ENCODE measurements at places on chromosomes 5 and 9. TPM values are rescaled to one million over a fixed set of nuclear protein-coding genes. Genes with fewer than 3 reads are reported as not detected.

DNA sequence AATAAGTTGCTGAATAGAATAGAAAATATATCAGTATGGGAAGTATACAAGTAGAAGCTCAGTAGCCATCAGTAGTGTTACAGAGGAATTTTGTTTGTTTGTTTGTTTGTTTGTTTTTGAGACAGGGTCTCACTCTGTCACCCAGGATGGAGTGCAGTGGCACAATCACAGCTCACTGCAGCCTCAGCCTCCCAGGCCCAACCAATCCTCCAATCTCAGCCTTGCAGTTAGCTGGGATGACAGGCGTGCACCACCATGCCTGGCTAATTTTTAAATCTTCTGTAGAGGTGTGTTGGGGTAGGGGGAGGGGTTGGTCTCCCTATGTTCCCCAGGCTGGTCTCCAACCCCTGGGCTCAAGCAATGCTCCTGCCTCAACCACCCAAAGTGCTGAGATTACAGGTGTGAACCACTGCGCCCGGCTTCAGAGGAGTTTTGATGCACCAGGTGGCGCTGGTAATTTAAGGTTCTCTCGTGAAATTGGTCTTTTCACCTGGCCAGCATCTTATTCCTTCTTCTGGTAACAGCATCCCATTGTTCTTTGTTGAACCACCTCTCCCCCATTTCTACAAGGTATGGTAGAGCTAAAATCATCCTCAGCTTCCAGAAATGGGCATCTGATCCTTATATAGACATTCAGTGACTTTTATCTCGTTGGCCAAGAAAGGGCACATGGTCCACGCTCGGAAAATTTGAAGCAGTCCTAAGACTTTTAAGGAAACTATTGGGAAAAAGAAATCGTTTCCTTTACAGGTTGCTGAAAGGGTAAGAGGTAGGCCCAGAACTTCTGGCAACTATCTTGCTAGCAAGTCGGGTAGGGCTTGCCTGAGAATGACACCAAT, 157.1 kb downstream of the ARRDC3 start:
- DNase-seq: peak; percentile 47

- DNase-seq: no peak
Measured at GRCh38 chr5:38018016-38018415, 178.2 kb upstream of the GDNF start.

- peak; percentile 87 for DNase-seq
Measured at GRCh38 chr5:172361566-172362238, 78.1 kb upstream of the UBTD2 start.

- peak; percentile 47 for DNase-seq
Measured at GRCh38 chr5:158174918-158175851, 316.2 kb upstream of the CLINT1 start.

GRCh38 chr5:12910641-12911040, 1006.4 kb upstream of the CTNND2 start:
- DNase-seq: no peak

DNA sequence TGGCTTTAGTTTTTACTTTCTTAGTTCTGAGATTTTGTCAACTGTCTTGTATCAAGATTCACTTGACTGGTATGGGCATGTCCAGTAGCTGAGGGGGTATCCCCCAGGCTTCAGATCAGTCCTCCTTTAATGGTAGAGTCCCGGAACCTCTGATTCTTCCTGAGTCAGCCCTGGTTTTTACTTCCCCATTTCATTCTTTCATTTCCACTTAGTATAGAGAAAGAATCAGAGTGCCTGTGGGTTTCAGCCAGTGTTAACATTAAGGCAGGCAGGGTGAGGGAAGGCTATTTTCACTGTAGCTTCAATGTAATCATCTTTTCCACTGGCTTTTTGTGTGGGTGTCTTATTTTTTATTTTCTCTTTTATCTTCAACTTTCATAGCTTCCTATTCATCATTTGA, 8.3 kb upstream of the COMMD10 start:
- DNase-seq: no peak

GRCh38 chr9:114484854-114485443, 20.3 kb downstream of the WHRN start:
- DNase-seq: peak; percentile 95

DNA sequence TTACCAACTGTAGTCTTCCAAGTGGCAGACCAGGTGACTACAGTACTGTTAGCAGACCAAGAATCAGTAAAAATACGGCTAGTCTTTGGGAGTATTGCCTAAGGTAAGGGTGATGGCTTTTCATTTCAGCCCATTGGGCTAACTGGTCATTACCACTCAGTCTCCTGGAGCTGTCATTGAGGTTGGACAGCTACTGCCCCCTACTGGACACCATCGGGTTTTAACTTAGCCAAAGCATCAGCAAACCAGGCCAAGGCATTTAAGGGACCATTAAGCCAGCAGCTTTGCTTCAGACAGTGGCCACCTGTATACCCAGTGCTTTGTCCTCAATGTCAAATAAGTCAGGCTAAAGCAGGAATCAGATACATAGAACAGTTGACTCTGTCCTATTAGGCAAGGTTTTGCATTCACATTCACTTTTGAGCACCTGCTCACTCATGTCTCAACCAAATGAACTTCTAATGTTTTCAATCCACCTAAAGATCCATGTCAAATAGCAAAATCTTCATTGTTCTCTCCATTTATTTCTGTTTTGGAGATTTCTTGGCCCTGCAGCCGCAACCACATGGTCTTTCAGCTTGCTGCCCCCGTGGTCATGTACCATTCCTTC, 117.2 kb downstream of the INVS start:
- DNase-seq: peak; percentile 54

GRCh38 chr9:8734760-8735159, 935.2 kb upstream of the DMAC1 start:
- no peak for DNase-seq

- peak; percentile 67 for DNase-seq
Measured at GRCh38 chr9:1267141-1267570, 217.0 kb downstream of the DMRT2 start.

DNA sequence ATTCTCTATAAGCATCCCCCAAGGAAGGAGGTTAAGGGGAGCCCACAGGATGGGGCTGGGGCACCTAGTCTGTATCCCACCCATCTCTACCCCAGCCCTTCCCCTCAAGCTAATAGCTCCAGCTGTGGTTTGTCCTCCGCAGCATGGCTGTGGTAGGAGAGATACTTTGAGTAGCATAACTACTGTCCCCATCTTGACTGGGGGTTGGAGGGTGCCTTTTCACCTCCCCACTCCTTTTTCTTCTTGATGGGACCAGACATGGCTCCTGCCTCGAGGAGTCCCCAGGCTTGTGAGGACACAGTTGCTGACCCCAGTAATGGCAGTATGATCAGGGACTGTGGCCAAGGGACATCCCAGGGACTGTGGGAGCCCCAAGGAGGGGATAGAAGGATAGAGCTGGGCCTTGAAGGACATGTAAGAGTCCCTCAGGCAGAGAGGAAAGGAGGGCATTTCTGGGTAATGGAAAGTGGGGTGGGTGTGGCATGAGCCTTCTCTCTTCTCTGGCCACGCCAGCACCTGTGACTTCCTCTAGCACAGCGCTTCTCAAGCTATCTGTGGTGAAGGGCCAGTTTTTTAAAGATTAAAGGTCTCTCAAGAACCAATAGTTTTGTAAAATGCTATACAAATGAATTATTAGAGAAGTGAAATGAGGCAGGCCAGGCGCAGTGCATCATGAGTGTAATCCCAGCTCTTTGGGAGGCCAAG, 14.0 kb downstream of the OLFML2A start:
- DNase-seq: no peak

- DNase-seq: no peak
Measured at GRCh38 chr9:93963969-93964368, 8.8 kb upstream of the BARX1 start.

DNA sequence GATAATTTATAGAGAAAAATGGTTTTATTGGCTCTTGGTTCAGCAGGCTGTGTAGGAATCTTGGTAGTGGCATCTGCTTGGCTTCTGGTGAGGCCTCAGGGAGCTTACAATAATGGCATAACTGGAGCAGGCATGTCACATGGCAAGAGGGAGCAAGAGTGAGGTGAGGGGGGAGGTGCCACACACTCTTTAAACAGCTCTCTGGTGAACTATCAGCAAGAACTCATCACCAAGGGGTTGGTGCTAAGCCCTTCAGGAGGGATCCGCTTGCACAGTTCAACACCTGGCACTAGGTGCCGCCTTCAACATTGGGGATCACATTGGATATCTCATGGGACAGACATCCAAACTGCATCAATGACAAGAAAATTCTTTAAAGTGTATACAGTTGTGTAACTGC, 10.5 kb downstream of the GPBP1 start:
- no peak for DNase-seq

GRCh38 chr5:87079219-87079618, 188.5 kb upstream of the RASA1 start:
- no peak for DNase-seq

DNA sequence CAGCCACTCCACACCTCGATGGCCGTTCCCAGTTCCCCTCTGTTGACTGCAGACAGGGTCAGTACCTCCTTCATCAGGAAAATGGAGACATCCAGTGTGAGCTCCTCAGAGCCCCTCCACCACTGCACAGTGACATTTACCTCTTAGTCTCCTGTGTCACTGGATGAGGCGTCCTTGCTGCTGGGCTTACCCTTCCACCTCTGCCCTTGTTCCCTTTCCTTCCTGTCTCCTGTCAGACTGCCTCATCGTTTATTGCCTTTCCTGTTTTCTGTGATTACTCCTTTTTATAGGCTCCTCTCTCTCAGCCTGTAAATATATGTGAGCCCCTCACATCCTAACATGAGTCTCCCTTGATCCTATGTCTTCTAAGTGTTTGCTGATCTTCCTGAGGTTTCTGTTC, 23.2 kb upstream of the SPTAN1 start:
- no peak for DNase-seq

DNA sequence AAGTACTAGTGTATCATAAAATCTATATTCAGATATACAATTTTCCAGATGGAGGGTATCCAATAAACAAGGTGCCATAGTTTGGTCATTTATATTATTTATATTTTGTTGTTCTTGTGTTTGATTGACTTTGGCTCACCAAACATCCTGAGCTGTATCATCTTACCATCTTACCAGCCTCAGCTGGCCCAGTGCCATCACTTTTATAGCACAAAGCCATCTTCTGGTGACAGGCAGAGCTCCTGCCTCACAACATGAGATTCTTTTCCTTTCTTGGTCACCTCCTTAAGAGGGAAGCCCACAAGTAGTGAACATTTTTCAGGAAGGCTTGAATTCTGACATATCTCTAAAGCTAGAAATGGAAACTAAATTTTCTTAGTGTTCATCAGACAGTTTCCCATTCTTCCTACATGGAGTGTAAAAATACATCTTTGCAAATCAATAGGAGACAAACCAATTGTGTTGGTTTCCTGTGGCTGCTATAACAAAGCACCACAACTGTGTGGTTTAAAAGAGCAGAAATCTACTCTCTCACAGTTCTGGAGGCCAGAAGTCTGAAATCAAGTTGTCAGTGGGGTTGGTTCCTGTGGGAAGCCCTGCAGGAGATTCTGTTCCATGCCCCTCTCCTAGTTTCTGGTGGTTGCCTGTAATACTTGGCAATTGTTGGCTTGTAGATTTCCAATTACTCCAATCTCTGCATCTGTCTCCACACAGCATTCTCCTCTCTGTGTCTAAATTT, 341.8 kb downstream of the MAN2A1 start:
- no peak for DNase-seq

GRCh38 chr5:68012429-68012828, 203.1 kb upstream of the PIK3R1 start:
- DNase-seq: peak; percentile 37

DNA sequence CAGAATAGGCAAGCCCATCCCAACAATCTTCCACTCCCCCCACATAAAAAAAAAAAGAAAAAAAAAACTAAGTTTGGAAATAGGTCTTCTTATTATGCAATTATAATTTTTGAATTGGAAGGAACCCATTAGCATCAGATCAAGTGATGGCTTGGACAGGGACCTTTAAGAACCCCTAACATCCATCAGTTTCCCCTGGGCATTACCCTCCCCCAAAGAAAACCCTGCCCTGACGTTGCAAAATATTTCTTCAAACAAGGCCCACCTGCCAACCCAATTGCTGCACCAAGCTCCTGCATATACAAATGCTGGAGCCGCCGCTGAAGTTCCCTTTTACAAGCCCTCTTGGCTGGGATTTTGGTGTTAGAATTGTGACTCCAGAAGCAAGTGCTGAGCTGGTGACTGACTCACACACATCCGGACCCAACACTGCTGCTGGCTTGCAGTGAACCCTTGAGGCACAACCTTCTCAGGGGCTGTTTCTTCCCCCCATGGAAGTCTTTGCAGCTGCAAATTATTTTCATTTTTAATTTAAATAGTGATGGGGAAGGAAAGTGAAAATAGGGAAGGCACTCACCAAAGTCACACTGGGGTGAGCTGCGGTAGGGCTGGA, 56.1 kb upstream of the AFAP1L1 start:
- DNase-seq: peak; percentile 69

- DNase-seq: no peak
Measured at GRCh38 chr9:24844217-24844616, 298.5 kb upstream of the IZUMO3 start.

DNA sequence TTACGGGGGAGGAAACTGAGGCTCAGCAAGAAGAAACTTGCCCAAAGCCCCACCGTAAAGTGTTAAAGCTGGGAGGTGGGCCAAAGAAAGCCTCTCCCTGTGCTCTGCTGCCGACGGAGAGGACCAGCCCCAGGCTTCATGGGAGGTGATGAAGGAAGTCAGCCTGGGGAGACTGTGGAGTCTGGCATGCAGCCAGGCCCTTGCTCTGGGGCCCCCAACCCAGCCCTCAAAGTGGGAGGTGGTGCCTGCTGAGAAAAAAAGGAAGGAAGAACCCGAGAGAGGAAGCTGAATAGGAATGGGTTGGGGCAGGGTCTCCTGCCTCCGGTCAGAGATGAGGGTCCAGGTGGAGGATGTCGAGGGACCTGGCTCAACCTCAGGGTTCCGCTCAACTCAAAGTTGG, 3.8 kb downstream of the RNF44 start:
- DNase-seq: no peak

GRCh38 chr5:98913911-98914310, 14.9 kb downstream of the CHD1 start:
- DNase-seq: no peak

Gene IARS1
- 275 TPM for total RNA-seq

Gene TLR4
- total RNA-seq: 15.5 TPM

Gene DAPK1
- total RNA-seq: 0.10 TPM

Gene SLC46A2
- not detected for total RNA-seq

Gene PCDHA9
- total RNA-seq: not detected

Gene RPL35
- total RNA-seq: 7,098 TPM

Gene IRX4
- total RNA-seq: not detected

Data from HT1080 (cell line).